ENCODE measurements at places on chromosomes 4 and X.

GRCh38 chr4:173337463-173337862, 3.3 kb upstream of the HMGB2 start:
- no peak for DNase-seq

- DNase-seq: no peak
These were observed 11.7 kb downstream of the RNF4 start for GRCh38 chr4:2480649-2481048.

DNA sequence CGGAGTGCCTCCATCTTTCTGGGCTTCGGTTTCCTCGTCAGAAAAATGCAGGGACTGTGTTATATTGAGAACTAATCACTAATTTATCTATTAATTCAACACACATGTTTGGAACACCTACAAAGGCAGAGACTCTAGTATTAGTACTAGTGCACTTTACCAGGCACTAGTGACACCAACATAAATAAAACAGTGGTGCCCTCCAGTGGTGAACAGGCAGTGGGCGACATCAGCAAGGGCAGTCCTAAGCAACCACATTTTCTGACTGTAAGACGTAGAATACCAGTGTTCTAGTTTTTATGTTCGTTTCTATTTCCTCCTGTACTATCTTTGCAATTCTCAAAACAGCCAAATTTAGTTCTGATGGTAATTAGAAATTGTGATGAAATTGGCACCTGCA, 69.1 kb upstream of the UCP1 start:
- peak; percentile 36 for DNase-seq

DNA sequence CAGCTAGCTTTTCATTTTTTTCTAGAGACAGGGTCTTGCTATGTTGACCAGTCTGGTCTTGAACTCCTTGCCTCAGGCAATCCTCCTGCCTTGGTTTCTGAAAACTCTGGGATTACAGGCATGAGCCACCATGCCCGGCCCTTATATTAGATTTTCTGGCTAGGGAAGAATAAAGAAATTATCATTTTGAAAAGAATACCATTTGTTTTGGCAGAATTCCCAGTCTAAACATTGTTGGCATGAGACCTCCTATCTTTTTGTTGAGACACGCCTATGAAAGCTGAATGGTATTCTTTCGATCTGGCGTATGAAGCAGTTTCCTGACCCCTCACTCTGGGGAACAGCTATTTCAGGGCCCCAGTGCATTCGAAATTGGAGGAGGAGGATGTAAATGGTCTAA, 107.0 kb downstream of the REPS2 start:
- peak; percentile 49 for DNase-seq

DNA sequence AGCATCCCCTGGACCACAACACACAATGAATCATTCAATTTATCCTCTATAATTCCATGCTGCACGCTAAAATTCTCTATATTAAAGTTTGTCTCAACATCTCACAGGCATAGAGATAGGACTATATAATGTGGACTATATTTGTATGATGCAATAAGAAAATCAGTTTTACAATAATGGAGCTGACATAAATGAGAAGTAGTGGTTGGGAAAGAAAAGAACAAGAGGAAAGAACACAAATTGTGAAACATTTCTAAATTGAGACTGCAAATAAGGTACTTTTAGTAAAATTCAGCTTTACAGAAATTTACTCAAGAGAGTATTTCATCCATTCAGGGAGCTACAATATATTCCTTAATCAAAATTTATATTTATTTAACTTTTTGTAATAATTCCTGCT, 120.4 kb downstream of the ARAP2 start:
- no peak for DNase-seq

DNA sequence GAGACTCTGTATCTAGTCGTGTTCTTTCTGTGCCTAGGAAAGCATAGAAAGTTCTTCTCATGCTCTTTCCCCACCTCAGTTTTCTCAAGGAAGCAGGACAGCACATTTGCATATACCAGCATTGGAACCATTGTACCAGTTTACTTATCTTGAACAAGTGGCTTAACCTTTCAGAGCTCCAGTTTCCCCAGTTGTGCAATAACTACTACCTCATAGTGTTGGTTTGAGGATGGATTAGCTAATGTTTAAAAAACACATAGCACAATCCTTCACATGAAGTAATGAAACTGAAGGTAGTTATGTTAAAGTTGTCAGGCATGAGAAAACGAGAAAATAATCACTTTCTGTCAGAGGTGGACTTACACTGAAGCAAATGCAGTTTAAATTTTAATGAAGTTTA, 92.2 kb upstream of the H2AZ1 start:
- DNase-seq: peak; percentile 44

Measured in bronchial epithelial cell (primary cell).